ENCODE measurements at places on chromosomes 3 and 15.

GRCh38 chr3:56725175-56725574 lies 42.1 kb upstream of the TASOR start:
- DNase-seq: no peak

DNA sequence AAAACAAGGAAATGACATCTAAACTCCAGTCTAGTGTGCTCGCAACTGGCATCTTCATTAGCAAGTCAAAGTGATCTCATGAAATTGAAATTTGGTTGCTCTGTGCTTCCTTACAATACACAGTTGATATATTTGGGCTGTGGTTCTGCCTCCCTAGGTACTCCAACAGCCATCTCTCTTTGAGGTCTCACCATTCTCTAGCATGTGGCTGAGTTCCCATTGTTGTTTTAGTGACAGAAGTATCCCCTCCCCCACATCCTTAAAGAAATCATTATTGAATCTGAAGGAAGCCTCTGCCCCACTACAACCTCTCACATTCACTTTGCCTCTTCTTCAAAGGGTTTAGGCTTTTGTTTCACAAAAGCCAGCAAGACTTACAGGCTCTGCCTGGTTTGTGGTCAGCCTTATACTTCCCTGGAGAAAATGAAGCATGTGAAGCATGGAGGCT lies 516.5 kb downstream of the NLGN1 start:
- no peak for DNase-seq

DNA sequence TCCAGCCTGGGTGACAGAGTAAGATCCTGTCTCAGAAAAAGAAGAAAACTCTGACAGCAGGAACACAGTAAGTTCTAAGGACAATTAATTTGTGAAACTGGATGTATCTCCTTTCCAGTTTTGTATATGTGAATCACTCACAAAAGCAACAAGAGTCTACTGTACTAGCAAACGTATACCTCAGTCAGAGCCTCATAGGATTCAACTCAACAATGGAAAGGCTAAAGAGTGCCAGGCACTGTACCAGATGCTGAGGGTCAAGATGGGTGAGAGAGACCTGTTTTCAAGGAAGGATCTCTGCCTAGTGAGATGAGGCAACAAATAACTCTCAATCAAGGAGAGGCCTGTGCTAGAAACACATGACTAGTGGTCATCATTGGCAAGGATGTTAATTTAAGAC lies 14.9 kb downstream of the TBL1XR1 start:
- DNase-seq: no peak

GRCh38 chr3:195895861-195896360 lies 12.4 kb downstream of the TNK2 start:
- peak; percentile 50 for DNase-seq

GRCh38 chr3:111193472-111193871 lies 121.9 kb downstream of the NECTIN3 start:
- DNase-seq: no peak
